ENCODE measurements at places on chromosomes 5 and 9.

GRCh38 chr5:140549237-140550144 is 2.0 kb downstream of the EIF4EBP3 start:
- no peak for DNase-seq

GRCh38 chr9:72193478-72193881 is 44.2 kb downstream of the GDA start:
- no peak for DNase-seq

DNA sequence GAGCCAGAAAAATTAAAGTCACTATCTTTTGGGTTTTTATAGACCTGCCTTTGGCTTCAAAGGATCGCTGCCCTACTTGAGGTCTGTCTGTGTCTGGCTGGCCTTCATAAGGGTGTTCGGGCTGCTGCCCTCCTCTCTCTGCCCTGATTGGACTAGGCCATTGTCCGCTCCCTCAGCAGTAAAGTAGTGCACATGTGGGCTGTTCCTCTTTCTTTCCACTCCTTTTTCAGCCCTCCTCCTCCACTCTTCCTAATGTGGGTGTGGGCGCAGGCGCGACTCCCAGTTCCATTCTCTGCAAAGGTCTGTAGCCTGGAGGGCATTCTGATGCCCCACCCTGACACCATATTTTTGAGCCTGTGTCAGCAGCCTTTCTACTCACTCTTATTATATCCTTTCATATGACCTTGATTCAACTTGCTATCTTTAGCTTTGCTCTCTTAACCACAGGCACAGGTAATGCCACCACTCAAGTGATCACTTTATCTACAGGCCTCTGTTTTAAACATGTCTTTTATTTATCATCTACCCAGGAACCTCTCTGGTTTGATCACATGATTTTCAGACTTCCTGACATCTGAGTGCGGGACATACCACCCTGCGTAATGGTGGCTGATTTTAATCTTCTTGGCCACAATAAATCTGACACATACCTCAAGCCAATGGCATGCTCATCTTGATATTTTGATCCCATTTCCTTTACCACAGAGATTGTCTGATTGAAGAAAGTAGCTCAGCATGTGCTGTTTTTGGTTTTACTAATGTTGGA is 144.5 kb downstream of the AOPEP start:
- peak; percentile 13 for DNase-seq

GRCh38 chr9:114088571-114089170 is 10.4 kb downstream of the KIF12 start:
- DNase-seq: no peak

GRCh38 chr9:113508111-113508749 is 44.7 kb downstream of the RGS3 start:
- DNase-seq: no peak

DNA sequence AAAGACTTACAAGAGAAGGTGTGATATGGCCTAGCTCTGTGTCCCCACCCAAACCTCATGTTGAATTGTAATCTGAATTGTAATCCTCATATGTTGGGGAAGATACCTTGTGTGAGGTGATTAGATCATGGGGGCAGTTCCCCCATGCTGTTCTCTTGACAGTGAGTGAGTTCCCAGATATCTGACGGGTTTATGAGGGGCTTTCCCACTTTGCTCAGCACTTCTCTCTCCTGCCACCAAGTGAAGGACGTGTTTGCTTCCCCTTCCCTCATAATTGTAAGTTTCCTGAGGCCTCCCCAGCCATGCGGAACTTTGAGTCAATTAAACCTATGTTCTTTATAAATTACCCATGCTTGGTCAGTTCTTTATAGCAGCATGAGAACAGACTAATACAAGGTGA is 49.0 kb downstream of the CDO1 start:
- DNase-seq: no peak

DNA sequence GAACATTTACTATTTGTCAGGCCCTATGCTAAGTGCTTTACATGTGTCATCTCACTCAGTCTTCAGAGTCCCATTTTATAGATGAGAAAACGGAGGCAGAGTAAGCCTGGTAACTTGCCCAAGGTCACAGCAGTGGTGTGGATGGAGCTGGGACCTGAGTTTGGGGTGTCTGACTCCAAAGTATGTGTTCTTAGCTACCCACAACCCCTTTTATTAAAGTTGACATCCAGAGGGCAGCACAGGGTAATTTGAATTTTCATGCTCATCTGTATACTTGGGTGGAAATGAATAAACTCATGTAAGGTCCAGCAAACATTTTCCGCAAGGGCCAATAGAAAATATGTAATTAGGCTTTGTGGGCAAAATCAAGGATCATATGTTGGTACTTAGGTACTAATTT is 93.4 kb upstream of the SLC25A48 start:
- no peak for DNase-seq

DNA sequence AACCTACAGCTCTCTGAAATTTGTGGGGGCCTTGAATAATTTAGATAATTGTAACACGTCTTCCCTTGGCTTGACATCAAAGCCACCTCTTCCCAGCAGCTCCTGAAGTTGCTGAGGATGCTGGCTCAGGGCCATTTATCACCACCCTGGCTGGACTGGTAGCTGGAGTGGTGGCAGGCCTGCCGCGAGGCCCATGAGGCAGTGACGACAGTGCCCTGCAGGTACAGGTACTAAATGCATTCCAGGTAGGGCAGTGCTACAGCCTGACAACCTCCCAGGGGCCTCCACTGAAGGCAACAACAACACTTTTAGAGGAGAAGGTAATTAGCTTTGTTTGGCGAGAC is 270.2 kb upstream of the KLF4 start:
- DNase-seq: no peak

- DNase-seq: no peak
These were observed 38.9 kb downstream of the ACO1 start for GRCh38 chr9:32423371-32423770.
